ENCODE measurements at places on chromosomes 1 and 21.

- DNase-seq, result no peak
These were observed 47.5 kb upstream of the FOXO6 start for GRCh38 chr1:41313661-41314131.

- DNase-seq, result no peak
These were observed 488.5 kb upstream of the RUNX1 start for GRCh38 chr21:35537604-35538003.

DNA sequence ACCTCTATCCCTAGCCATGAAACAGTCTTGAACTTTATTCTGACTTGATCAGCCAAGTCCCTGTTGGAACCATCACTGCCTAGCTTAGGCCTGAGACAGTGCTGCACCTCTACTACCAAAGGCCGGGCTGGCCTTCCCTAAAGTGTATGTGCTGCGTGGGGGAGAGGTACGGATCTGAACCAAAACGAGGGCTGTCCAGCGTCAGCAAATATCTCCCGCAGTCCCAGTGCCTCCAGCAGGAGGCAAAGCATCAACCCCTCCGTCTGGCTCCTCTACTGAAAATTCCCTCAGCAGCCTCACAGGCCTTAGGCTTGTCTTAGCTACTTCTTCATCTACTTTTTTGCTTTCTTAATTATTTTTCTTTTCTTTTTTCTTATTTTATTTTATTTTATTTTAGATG is 33.3 kb upstream of the KIF26B start:
- no peak for DNase-seq

DNA sequence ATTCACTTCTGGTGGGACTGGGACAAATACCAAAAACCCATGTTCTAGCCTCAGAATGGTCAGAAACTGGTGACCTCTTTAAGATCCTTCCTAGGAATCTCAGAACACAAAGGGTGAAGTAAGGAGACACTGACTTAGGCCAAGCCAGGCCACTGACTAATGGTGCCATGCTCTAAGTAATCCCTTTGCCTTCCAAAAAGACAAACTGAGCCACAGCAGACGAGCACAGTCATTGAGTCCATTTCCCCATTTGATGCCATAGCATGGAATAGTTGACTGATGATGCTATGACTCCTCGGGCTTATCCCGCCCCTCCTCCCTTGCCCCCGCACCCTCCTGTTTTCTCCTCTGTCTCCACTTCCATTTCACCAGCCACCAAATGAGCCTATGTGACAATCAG is 145.8 kb upstream of the ZNF648 start:
- DNase-seq, result no peak
